ENCODE measurements at places on chromosomes 16 and 17.

DNA sequence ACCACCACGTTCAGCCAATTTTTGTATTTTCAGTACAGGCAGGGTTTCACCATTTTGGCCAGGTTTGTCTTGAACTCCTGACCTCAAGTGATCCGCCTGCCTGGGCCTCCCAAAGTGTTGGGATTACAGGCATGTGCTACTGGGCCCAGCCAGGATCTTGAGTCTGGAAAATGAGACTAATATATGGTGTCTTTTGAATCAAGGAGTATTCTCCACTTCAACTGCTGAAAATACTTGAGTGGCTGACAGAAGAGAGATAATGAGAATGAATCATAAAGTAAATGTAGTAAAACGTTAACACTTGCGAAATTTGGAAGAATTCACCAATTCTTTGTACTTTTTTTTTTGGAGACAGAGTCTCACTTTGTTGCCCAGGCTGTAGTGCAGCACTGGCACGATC, 16.6 kb downstream of the SMYD4 start:
- no peak for DNase-seq

DNA sequence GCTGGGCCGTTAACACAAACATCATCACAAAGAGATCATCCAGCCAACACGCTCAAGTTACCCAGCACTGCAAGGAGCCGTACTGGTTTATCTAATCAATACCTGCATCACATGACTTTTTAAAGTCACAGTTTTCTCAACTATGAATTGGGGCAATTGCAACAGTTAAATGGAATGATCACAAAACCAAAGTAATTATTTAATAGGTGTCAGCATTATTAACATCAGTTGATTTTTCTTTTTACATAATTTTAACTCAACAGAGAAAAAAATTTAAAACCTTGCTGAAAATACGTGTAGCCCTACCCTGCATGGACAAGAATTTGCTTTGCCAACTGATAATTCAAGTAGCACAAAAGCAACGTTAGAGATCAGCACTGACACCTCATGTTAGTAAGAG, 95.7 kb upstream of the SOX9 start:
- no peak for DNase-seq

DNA sequence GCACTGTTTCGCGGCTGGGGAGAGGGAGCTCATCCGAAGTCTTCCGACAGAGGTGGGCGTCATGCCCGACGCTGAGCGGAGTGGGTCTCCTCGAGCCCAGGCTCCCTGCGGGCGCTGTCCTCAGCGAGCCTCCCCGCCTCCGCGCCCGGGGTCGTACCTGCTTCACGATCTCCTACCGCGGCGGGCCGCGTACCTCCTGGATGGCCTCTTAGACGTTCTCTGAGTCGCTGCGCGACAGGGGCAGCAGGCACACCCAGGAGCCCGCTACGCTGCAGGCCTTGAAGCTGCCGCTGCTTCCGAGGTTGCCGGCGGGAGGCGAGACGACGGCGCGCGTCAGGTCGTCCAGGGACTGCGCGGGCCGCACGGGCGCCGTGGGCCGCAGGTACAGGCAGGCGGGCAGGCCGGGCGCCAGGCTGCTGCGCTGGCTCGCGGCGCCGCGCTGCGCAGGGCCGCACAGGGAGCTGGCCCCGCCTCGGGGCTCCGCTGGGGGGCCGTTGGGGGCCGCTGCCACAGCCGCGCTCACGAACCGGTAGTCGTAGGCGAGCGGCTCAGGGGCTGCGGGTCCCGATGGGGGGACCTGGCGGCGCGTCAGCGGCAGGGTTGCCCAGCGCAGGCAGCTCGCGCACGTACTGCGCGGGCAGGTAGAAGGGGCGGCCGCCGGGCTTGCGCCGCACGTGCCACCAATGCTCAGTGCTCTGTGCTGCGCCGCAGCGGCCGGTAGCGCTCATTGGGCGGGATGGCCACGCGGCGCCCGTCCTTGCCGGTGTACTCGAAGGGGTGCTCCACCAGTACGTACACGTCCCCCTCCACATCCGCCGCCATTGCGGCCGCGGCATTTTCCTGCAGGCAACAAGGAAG, 116.4 kb upstream of the SMURF2 start:
- DNase-seq = peak; percentile 81

GRCh38 chr16:86844695-86845094, 266.3 kb downstream of the FOXL1 start:
- no peak for DNase-seq

DNA sequence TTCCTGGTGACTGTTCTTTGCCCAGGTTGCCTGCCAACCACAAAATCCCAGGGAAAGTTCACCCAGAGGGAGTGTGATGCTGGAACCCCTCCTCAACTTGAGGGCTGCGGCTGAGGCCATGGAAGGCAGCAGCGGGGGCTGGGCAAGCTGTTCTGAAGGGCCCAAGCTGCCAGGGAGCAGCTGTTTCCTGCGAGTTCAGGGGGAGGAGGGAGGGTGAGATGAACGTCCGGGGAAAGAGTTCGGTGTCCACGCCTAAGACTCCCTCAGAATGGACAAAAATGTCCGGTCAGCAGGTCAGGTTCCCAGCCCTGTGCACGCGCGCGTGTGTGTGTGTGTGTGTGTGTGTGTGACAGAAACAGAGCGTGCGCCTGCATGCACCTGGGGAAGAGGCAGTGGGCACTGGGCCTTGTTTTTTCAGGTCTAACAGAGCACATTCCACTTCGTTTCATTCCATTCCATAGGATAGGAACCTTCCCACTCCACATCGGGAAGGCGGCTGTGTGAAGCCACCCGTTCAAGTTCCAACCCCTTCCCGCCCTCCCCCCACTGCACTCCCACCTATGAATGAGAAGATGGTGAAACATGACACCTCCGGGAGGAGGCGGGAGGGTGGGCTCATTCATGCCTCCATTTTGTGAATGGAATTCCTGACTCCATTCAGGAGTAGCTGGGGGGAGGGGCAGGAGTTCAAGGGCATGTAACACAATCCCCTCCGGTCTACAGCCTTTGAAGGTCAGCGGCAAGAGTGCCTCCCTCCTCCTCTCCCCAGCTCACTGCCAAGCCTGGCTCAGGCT, 15.7 kb downstream of the ETV4 start:
- DNase-seq = peak; percentile 80

- no peak for DNase-seq
Observed at GRCh38 chr17:27985736-27986399, 56.6 kb upstream of the NLK start.

DNA sequence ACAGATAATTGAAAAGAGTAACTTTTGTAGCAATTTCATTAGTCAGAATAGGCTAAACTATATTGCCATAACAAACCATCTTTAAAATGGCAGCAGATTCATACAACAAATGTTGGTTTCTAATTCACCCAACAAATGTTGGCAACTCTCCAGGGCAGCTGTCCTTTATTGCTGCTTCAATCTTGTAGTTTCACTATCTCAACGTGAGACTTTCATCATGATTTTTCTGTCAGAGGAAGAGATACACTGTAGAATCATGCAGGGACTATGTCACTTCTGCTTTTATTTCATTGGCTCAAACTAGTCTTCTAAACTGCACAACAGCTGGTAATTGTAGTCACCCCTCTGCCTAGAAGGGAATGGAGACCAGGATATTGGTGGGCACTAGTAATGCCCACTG, 174.2 kb downstream of the TANC2 start:
- peak; percentile 38 for DNase-seq

- no peak for DNase-seq
Observed at GRCh38 chr16:54171626-54172537, 114.7 kb downstream of the IRX3 start.

DNA sequence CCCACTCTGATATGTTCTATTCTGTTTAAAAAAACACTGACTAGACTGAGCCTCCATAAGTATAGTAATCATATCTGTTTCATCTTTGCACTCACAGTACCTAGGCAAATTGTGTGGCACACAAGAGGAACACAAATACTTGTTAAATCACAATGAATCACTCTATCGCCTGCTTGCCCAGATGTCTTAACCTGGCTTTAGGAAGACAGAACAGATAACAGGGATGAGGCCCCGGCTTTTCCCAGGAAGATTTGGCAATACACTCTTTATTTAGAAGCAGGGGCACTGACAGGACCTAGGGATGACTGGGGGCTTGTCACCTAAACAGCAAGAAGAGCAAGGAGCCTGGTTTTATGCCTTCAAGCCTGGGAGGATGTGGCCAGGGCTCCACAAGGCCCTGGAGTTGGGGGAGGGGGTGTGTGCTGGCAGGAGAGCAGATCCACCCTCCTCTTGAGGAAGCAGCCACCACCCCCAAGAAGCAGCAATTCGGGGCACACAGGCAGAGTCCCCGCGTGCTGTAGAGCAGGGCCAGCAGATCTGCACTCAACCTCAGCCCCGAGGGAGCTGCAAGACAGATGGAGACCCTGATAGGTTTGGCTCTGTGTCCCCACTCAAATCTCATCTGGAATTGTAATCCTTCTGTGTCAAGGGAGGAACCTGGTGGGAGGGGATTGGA, 41.0 kb upstream of the KSR1 start:
- DNase-seq = peak; percentile 34

DNA sequence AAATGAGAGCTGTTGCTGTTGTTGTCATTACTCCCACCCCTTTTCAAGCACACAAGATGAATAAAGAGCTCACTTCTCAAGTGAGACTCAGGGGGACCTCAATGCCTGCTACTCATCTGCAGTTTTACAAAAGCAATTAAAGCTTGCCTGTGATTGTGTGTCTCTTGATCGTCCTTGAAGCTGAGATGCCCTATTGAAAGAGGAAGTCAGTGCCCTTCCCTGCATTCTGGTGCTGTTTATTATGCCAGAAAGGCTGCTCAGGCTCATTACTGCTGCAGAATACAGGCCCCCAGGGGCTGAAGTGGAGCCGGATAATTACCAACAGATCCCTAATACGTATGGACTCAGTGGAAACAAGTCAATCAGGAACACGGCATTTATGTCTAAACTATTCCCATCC, 147.2 kb downstream of the HS3ST2 start:
- DNase-seq = no peak

GRCh38 chr17:50059256-50059655, 3.3 kb downstream of the ITGA3 start:
- DNase-seq = no peak

DNA sequence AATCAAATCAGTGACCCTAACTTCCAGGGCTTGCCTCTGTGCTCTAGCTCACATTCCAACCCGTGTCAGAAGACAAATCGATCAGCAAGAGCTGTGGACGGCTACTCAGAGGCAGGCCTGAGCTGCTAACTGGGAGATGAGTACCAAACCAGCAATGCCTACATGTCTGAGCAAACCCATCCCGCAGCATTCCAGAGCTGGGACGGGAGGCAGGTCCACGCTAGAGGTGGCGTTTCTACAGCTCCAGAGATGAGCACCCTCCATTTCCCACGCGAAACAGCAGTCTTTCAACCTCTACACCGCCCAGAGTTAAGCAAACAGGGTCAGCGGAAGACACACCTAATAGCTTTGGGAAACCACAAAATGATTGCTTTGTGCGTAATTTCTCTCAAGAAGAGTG, 6.5 kb downstream of the NXN start:
- DNase-seq = no peak

DNA sequence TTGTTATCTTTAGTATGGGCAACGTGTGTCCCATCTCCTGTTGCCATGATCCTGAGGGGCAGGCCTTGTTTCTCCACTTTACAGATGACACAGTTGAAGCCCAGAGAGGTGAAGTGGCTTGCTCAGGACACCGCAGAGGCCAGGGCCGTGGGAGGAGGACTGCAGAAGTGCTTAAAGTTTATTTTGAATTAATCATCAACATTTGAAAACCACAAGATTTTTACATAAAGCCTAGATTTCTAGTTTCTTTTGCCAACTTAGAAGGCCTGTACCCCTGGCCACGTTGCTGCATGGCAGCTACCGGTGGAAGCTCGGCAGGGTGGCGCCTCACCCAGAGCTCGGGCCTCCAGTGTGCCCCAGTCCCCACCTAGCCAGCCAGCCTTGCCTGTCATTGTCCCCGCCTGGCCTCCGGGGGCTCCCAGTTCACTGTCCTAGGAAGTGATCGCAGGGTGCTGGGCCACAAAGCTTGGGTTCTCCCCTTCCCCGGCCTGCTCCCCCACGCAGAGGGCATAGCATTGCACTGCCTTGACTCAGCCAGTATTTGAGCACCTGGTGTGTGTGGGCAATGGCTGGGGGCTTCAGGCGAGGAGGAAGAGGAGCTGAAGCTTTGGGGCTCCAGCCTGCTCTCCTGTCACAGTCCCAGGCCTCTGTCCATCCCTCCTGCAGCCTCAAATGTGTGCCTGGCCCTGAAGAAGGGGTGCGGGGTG, 14.8 kb upstream of the ADCY7 start:
- no peak for DNase-seq

GRCh38 chr16:897701-898100, 73.1 kb downstream of the LMF1 start:
- no peak for DNase-seq

DNA sequence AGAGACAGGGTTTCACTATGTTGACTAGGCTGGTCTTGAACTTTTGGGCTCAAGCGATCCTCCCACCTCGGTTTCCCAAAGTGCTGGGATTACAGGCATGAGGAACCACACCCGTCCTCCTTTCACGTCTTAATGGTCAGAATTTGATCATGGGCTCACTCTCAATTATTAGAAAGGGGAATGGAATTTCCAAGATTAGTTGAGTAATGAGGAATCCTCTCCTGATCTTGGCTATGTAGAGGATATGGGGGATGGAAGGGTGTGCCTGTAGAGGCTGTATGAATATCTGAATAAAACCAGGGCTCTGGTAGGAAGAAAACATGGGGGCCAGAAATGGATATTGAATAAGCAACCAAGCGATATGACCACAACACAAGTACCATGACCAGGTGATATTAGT, 25.9 kb upstream of the SMURF2 start:
- DNase-seq = no peak

- DNase-seq = peak; percentile 41
Observed at GRCh38 chr17:80475910-80476876, at the start of gene NPTX1. TSS of gene NPTX1 (minus strand) at chr17:80476607. CDS start at chr17:80476446, 161 bp downstream.

GRCh38 chr16:13312063-13312462, 410.7 kb downstream of the SHISA9 start:
- no peak for DNase-seq

- DNase-seq = peak; percentile 65
Observed at GRCh38 chr16:68696514-68696913, 40.6 kb upstream of the CDH1 start.

GRCh38 chr16:11405331-11406176, 60.3 kb downstream of the RMI2 start:
- no peak for DNase-seq

- no peak for DNase-seq
Observed at GRCh38 chr16:73060892-73061490, 13.1 kb upstream of the ZFHX3 start.

- peak; percentile 4 for DNase-seq
Observed at GRCh38 chr16:80852261-80852872, 48.0 kb upstream of the CDYL2 start.
